Ureter (tissue), 1 donor: ENCODE measurements at places on chromosomes 4 and X. TPM values are rescaled to one million over a fixed set of nuclear protein-coding genes. Genes with fewer than 3 reads are reported as not detected.

The PAK3 gene
- total RNA-seq: 7.6 TPM

The AKAP4 gene
- total RNA-seq: not detected

The CT55 gene
- not detected for total RNA-seq

The USP11 gene
- total RNA-seq: 108 TPM

The TRIM2 gene
- total RNA-seq: 90.6 TPM

The CFAP47 gene
- total RNA-seq: 0.96 TPM

The CFP gene
- total RNA-seq: 4.3 TPM

The PNMA5 gene
- total RNA-seq: not detected

The POU4F2 gene
- not detected for total RNA-seq

The ZNF630 gene
- 5.4 TPM for total RNA-seq

The TCEAL1 gene
- 53.7 TPM for total RNA-seq

The LONRF3 gene
- 6.9 TPM for total RNA-seq

The NUP62CL gene
- 2.7 TPM for total RNA-seq

The CD38 gene
- 2.6 TPM for total RNA-seq

The SLITRK4 gene
- 0.18 TPM for total RNA-seq

DNA sequence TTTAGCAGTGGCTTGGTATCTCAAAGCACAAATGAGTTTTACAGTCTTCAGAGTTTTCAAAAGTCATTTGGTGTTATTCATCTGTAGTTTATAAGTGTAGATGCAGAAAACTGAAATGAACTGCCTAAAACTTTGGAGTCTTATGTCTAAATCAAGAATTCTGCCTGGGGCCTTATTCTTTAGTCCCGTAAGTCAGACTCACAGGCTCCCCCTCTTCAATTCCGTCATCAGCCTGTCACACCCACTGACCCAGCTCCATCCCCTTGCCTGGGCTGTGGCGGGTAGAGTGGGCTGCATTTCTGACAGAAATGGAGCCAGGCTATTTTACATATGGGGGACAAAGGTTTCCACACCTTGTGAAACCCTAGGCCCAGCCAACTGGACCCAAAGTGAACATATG is 44.3 kb downstream of the TSPAN5 start:
- DNase-seq: no peak

DNA sequence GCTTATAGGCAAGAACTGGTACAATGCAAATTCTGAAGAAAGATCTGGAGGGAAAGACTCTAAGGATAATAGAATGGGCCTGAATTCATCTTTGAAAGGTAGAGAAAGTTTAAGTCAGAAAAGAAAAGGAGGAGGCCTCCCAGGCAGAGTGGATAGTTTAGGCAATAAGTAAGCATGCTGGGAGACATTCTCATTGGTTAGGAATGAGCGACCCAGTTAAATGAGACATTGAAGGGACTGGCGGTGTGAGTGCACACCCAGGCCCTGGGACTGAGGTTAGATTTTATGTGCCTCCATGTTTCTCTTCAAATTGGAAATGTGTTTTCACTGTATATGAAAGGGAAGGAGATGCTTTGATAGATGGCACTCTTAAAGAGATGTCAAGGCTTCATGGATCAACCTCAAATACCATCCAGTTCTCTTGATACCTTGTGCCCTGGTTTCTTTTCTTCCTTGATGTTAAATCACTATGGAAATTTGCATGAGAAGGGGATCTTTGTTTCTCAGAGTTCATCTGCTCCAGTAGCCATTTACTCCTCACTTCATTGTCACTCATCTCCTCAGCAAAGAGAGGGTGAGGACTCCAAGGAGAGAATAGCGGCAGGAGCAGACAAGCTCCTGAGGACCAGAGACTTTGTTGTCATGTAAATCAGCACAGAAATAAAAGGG is 584.2 kb upstream of the INTU start:
- DNase-seq: no peak

DNA sequence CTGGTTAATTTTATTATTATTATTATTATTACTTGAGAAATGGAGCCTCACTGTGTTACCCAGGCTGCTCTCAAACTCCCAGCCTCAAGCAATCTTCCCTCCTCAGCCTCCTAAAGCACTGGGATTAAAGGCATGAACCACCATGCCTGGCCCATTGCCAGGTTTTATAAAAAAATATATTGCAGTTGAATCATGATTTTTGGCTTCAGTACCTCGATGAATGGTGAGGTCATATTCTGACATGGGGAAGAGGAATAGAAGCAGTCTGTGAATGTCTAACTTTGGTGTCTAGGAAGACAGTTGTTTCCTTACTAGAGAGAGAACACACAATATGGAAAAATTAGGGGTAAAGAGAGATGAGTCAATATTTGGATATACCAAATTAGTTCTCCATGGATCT is 32.0 kb downstream of the CCSER1 start:
- no peak for DNase-seq

GRCh38 chr4:146318894-146319293 is 104.6 kb downstream of the REELD1 start:
- no peak for DNase-seq

DNA sequence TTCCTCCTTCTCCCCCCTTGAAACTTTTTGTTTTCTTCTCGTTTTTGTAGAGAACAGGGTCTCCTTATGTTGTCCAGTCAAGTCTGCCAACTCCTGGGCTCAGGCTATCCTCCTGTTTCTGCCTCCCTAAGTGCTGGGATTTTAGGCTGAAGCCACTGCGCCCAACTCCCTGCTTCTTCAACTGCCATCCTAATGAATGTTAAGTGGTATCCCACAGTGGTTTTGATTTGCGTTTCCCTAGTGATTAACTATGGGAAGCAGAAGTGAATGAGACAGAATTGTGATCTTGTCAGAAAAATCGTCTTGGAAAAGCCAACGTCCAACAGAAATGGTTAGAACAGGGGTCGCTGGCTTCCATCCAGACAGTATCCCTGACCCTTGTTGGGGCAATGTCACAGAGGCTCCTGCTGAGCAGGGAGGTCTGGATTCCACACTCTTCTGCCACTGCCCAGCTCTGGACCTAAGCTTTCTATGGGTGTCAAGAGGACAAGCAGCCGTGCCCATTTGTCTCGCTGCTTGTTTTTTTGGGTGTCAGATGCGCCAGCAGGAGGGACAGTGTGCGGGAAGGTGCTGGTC is 869 bp upstream of the ADD1 start:
- DNase-seq: no peak

DNA sequence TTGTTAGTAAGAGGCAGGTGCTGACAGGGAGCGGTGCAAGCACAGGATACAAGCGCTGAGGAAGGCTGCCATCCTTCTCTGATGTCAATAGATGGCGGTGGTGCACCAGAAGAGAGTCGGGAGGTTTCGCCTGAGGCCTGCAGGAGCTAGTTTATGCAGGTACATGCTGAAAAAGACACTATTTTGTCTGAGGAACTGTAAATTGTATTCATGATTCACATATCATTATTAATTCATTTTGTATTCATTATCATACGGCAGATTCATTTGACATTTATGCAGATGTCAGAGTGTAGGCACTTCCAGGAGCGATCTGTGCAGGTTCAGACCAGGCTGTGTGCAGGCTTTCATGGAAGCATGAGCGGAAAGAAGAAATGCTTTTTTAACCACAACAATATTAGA is 824.0 kb downstream of the STIM2 start:
- DNase-seq: peak; percentile 71

DNA sequence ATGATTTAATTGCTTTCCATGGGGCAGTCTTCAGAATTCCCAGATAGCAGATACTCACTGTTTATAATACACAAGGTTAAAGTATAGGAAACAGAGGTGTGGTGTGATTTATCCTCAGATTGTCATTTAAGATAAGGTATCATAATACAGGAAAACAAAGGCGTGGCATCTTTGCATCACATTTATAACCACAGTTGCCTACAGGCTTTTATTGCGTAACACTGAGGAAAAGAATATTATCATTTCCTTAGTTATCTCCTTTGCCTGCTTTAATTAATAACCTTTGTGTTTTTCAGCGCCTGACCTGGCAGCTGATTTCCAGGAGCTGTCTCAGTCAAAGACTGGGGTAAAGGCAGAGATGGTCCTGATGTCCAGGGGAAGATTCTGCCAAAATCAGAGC is 68.8 kb downstream of the SSX7 start:
- DNase-seq: no peak

GRCh38 chrX:119087121-119087520 is 14.3 kb downstream of the CT47C1 start:
- DNase-seq: no peak

GRCh38 chr4:38365748-38366310 is 298.2 kb upstream of the KLF3 start:
- no peak for DNase-seq

DNA sequence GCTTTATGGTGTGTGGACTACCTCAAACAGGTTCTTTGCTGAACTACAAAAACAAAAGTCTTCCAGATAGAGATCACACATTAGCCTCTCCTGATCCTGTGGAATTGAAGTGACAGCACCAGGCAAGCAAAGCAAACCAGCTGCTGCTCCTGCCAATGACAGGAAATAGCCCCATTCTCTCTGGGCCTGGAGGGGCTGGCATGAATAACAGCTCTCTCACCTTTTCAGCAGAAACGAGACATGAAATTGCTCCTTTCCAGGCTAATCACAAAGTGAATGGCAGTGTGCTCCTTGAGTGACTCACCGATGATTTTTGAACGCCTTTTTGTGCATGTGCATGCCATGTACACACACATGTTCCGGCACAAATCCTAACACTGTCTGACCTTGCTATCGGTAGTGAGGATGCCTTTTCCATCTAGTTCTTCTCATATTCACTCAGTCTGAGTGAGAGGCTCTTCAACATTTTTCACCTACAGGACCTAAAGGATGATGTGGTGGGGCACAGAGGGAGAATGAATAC is 24.4 kb downstream of the MFAP3L start:
- DNase-seq: no peak

GRCh38 chr4:2047781-2048581 is 11.1 kb upstream of the NAT8L start:
- DNase-seq: no peak

GRCh38 chr4:25567253-25567652 is 88.4 kb upstream of the SLC34A2 start:
- DNase-seq: no peak

DNA sequence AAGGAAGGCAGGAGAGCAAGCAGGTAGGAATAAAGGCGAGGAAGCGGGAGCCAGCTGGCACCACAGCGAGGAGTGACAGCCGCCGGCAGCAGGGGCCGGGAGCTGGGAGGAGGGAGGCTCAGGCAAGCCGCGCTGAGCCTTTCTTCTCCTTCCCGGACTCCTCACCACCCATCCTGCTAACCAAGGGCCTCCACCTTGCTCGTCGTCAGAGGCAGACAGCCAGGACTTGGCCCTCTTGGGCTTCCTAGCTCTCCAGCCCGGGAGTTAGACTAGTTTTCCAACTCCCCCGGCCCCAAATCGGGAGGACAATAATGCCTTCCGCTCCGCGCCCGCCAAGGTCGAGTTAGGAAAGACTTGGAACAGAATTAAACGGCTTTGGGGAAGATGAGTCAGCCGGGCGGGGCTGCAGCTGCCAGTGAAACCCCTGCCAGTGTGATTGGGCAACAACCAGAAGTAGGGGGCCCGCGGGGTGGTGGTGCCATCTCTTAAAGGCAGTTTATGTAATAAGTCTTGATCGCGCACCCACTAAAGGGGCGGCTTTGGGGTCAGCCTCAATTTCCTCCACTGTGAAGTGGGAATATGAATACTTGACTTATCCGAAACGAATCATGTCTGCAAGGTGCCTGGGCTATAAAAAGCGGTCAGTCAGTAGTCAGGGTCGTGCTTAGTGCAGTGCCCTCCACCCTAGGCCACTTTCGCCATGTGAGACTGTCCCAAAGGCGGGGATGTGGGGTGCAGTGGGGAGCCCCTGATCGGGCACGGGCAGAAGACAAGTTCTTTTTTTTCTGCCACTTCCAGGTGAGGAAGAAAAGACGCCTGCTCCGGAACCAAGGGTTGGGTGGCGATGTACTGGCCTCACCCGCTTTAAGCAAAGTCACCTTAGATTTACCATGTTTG is 6.7 kb upstream of the HSD17B10 start:
- peak; percentile 72 for DNase-seq

GRCh38 chr4:140243278-140243753 is 89.3 kb upstream of the MAML3 start:
- DNase-seq: peak; percentile 59

- DNase-seq: no peak
These were observed 35.2 kb downstream of the AFF2 start for GRCh38 chrX:148535639-148536038.

DNA sequence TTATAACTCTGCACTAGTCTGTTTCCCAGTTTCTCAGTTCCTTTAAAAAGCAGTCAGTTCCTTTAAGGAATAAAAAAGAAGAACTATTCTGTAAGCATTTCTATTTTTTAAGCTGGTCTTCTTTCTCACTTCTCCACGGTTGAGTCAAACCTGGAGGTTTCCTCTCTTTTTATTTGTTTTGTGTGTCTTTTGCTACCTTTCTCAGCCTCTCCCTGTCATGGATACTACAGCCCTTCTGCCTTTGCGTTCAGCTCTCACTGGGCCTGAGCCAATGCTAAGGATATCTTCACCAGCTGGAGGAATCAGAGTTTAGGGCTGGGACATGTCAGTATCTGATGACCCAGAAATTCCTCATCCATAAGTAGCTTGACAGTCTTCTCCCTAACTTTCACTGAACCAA is 49.7 kb upstream of the PRKX start:
- no peak for DNase-seq

DNA sequence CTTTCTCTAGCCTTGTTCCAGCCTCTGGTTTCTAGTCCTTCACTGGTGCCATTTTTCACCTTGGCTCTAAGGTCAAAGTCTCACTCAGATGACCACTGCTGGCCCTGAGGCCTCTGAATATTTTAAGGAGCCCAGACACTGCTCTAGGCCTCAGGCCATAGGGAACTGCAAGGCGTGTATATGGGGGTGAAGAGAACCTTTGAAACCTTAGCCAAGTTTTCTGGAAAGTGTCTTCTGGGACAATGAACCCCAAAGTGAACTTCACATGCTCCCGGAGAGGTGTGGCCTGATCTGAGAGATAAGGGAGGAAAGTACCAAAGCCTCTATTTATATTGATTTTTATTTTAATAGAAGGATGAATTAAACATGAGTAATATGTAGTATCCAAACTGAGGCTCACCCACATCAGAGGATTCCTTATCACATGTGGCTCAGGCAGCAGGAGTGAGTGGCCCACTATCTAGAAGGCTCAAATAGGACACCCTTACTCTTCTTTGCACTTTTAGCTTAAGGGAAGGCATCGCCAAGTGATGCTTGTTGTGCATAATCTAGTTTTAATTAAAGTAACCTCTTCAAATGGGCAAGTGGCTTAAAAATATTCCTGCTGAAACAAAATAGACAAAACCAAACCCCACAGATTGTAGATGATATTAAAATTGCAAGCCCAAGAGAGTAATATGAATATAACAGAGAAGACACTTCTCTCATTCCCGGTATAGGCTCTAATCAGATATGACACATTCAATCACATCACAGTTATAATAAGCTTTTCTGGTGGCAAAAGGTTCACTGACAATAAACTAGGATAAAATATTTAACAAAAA is 18.3 kb downstream of the GRPR start:
- DNase-seq: no peak

DNA sequence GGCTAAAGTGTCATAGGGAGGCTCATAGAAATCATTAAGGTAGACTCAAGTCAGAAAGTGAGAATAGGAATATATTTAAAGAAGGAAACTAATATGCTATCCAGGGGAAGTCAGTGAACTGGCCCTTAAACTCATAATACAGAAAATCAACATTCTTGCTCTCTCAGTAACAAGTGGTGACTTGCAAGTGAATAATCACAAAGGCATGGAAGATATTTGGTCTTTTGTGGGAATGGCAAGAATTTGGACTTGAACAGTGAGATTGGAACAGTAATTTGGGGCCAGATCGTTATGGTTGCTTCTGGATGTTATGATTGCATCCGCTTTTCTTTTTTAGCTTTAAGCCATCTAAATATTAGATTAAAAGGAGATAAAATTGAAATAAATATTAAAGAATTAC is 103.8 kb downstream of the TBC1D19 start:
- no peak for DNase-seq

- no peak for DNase-seq
These were observed 53.0 kb upstream of the RAPGEF2 start for GRCh38 chr4:159049780-159050375.

- DNase-seq: no peak
These were observed 57.2 kb downstream of the FNIP2 start for GRCh38 chr4:158826057-158826456.
